ENCODE measurements at places on chromosomes 2 and 18.
A peak's percentile ranks its signal among the peaks of the same experiment; 100 is the strongest.

DNA sequence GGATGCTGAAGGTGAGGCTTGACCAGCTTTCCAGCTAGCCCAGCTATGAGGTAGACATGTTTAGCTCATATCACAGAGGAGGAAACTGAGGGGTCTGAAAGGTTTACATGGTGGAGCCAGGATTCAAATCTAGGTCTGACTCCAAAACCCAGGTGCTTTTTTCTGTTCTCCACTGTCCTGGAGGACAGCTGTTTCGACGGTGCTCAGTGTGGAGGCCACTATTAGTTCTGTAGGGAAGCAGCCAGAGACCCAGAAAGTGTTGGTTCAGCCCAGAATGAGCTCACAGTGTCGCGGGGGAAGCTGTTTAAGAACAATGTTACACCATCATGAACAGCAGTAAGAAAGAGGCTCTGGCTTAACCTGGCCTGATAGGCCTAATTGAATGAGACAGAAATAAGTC is 11.1 kb downstream of the PROC start:
- no peak for DNase-seq

- no peak for DNase-seq
Observed at GRCh38 chr2:30763151-30763660, 44.0 kb downstream of the CAPN13 start.

DNA sequence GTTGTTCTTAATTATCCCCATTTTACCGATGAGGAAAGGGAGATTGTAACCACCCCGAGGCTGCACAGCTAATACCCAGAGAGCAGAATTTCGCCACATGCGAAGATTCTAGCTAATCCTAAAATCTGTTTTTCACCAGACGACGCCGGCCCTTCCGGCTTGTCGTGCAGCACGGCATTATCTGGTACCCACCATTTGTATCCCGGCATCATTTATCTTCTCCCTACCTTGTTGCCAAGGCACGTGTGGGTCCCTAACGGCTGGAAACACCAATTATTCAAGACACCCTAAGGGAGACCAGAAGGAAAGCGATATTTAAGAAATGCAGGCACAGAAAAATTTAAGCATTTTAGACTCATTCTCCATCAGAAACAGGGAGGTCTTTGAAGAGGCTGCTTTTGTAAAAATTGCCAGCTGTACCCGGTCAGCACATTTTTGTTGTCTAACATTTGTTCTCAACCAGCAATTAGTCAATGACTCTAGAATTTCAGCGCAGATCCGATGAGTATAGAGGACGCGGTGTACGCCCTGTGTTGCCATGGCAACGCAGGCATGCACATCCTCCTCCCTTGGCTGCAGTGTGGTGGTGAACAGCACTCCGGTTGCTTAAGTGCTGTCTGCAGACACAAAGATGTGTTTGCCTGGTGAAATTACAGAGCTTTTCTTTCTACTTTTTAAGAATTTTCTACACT is 111.6 kb downstream of the AGAP1 start:
- DNase-seq, result no peak

DNA sequence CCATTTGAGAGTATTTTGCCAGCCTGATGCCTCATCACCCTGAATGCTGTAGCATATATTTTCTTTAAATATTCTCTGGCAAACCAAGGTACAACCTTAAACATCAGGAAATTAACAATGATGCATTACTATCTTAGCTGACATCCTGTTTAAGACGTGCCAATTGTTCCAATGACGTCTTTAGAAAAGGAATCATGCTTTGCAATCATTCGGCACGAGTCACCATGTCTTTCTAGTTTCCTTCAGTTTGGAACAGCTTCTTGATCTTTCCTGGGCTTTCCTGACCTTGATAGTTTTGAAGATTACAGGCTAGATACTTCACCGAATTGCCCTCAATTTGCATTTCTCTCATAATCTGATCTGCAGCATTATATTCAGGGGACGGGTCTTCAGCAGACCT is 88.2 kb upstream of the GLI2 start:
- no peak for DNase-seq

DNA sequence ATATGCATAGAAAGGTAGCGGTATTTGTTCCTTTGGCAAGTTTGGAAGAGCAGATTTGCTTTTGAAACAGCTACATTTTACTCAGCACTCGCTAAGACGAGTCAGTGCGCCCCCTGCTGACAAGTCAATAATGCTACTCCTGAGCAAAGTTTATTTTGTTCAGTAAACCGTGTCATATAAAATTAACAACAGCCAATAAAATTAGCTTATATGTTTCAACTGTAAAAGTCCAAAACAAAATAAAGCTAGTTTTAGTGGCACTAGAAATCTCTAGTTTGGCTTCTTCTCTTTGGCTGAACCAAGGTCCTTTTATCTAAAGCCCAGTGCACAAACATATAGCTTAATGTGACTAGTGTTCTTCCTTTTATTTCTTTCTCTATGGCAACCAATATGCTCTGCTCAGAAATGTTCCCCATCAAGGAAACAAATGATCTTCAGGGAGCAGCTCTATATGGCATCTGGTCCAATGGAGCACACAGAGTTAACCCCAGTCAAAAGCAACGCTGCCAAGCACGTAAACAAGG is 4.2 kb upstream of the POU3F3 start:
- no peak for DNase-seq

DNA sequence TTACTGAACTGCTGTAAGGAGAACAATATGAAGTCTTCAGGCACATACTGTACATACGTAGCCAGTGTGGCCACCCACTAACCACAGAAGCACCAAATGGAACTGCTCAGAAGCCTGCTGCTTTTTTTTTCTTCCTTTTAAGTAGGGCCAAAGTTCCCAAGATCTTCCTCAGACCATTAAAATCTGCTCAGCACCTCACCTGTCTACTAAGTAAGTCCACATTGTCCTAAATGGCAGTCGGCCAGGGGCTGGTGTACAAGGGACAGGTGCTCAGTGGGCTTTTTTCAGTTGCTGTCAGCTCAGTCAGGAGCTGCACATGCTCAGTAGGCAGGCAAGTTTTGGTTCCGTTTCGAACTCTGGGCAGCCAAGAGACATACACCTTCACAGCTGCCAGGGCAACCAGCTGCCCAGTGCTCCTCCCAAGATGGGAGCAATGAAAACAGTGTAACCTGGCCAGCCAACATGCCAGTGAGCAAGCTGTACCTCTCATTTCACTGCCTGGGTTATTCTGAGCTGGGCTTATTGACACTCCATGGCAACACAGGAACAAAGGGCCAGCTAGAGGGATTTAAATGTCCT is 86.1 kb downstream of the ACVR1 start:
- DNase-seq, result no peak

DNA sequence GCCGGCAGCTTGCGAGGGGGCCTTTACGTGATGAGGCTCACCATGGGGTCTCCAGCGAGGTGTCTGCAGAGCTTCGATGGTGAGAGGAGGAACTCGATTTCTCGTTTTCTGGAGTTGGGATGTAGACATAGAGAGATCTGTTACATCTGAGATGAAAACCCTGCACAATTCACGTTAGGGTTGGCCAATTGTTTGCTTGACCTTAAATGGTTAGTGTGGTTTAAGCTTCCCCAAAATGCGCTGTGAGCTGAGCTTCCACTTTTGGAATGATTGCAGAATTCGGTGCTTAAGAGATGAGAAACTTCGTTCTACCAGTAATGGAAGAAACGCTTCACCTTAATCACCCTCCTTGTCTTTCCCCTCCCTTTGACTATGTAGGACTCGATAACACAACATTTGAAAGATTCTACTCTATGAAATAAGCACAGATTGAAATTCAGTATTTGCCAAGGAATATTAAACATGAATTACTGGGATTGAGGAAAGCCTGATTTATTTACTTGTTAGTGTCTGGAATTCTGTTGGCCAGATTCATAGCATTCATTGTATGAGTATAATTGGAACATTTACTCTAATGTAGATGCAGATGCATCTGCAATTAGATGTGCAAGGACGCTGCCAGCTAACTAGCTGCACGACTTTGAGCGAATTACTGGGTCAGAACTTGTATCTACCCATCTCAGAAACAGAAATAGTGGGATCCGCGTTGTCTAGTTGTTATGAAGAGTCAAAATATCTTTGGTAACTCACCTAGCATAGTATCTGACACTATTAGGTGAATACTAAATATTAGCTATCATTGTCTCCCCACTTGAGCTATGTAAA is 1.6 kb upstream of the KLF7 start:
- no peak for DNase-seq

DNA sequence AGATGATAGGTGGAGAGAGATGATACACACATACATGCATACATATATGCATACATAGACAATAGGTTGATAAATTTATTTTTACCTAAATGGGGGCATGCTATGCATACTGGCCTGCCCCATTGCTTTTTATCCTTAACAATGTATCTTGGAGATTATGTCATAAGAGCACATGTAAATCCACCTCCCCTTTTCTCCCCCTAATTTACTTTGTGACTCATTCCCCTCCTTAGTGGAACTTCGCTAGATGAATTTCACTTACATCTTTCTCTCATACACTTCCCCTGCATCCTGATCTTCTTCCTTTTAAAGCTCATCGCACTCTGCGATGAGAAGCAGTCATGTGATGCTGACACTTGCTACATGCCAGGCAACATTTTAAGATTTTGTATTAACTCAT is 223.6 kb downstream of the C1D start:
- DNase-seq, result no peak

DNA sequence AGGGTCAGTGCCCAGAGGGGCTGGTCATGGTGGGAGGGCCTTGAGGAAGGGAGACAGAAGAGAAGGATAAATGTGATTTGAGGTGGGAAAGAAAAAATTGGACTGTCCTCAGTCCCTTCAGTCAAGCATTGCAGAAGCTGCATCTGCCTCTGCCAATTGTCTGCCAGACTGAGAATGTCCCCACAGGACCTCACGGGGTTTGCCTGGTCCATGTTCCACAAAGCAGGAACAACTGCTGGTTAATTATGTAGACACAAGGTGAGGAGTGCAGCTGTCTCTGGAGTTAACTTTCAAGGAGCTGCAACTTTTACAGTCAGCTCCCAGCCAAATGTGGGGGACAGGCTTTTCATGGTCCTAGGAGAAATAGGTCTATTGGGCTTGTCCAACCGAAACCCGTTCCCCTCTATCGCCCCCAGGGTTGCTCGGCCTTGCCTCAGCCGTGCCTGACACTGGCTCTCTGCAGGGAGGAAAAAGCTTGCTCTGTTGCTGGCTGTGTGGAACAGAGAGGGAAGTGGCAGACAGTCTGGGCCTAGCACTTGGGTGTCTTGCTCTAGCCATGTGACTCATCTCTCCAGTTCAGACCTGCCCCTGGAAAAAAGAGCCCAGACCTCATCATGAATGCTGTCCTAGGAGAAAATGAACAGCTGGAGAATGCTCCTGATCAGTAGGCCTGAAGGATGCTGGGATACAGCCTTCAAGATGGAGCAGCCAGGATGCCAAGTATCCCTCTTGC is 31.1 kb upstream of the PAX8 start:
- DNase-seq, result no peak

- DNase-seq, result no peak
Observed at GRCh38 chr2:22279541-22279940, 1105.4 kb upstream of the KLHL29 start.

- peak; percentile 46 for DNase-seq
Observed at GRCh38 chr2:111121828-111122630, 1.3 kb downstream of the BCL2L11 start.

- DNase-seq, result no peak
Observed at GRCh38 chr18:48700446-48700845, 161.6 kb downstream of the CTIF start.

DNA sequence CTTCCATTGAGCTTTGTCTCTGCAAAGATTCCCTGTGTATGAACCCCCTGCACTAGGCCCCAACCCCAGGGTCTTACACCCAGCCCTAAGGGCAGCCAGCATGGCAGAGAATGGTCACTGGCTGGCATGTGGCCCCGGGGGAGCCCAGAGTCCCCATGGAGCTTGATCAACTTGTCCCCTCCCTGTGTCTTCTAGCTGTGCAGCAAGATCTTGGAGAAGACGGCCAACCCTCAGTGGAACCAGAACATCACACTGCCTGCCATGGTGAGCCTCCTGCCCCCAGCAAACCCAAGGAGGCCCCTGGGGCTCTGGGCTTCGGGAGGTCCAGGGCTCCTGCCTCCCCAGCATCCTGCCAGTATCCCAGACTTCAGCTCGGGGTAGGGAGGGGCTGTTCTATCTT is 81.5 kb downstream of the DYSF start:
- no peak for DNase-seq

- DNase-seq, result no peak
Observed at GRCh38 chr2:71795486-71795885, 342.1 kb downstream of the DYSF start.

GRCh38 chr2:46958431-46959017 is 42.9 kb upstream of the MCFD2 start:
- DNase-seq, result no peak

DNA sequence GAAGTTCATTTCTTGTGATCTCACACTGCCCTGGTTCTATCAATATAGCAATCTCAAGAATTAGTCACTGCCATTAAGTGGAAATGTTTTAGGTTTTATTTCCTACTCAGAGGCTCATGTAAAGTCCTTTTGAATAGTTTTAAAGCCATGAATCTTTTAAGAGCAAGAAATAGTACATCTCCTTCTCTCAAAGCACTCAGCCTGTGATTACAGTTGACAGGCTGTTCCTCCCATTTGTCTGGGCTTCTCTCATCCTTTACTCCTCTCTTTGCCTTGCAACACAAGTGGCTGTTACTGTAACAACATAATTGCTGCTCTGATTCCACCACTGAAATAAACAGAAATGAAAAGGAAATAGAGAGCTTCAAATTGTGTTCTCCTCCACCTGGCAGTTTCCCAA is 18.4 kb downstream of the GRP start:
- no peak for DNase-seq

DNA sequence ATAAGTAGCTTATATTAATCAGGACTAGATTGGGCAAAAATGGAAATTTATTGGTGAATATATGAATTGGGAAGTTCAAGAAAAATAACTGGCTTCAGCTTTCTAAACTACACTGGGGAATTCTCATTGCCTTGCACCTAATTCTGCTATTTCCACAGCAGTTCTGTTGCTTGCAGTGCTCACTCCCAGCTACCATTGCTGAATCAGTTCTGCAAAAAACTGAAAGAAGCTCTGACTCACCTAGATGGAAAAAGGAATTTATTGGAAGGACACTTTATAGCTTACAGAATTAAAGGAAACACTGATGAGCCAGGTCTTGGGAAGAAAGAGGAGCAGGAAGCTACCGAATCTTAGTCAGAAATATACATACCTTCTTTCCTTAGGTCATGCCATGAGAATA is 60.3 kb upstream of the ACVR1 start:
- DNase-seq, result no peak

DNA sequence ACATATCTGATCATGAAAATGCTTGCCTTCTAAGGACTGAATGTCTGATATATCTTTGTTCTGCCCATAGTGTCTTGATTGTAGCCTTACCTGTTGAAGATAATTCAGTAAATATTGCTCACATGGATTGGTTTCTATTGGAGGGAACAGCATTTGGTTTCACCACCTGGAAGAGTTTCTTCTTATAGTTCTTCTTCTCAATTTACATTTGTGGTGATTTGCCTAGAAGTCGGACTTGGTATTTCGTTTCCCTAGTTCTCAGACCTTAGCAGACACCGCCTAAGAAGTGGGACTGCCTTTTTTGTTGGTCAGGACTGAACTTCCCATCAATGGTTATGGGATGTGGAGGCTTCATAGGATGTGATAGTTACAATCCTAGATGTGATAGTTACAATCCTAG is 20.2 kb downstream of the MGAT5 start:
- no peak for DNase-seq
